ENCODE measurements at places on chromosomes 1 and 21.

DNA sequence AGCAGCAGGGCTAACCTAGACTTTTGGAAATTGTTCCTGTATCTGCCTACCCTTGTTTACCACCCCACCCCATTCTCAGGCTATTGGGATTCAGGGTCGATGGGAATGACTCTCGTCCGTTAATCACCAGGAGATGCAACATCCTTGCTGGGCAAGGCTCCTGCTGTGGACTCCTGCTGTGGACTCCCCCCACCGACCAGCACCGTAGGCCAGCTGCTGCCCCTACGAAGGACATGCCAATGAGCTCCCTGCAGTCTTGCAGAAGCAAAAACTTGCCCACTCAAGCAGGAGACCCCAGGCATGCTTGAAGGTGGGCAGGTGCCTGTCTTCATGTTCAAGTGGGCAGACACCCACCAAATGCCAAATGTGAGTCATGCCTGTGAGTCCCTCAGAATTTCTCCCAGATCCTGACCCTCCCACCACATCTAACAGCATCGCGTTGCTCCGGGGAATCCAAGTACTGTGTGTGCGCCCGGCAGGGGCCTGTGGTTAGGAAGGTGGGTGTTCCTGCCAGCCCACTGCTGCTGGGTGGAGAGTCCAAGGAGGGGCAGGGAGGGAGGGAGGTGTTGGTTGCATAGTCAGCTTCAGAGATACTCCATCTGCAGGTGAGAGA is 41.7 kb upstream of the SOX13 start:
- DNase-seq = no peak

- DNase-seq = no peak
These were observed 47.6 kb upstream of the PPP2R5A start for GRCh38 chr1:212237651-212238050.

GRCh38 chr1:92495392-92496063 is 8.8 kb upstream of the GFI1 start:
- DNase-seq = no peak

GRCh38 chr1:228742281-228742860 is 7.1 kb downstream of the RHOU start:
- no peak for DNase-seq

DNA sequence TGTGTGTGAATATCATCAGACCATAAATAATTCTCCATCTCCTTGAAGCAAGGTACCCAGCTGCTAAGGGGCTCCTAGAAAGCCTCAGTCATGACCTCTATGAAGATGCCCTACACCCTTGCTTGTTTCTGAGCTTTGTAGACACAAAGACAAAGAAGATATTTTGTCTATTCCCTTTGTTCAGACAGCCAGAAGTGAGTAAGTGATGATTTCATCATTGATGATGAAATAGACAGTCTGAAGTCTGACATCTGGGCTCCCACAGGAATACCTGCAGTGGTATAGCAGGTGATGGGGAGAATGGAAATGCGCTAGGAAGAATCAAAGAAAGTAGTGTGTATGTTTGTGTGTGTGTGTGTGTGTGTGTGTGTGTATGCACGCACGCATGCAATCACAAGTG is 82.2 kb upstream of the DPT start:
- DNase-seq = no peak

DNA sequence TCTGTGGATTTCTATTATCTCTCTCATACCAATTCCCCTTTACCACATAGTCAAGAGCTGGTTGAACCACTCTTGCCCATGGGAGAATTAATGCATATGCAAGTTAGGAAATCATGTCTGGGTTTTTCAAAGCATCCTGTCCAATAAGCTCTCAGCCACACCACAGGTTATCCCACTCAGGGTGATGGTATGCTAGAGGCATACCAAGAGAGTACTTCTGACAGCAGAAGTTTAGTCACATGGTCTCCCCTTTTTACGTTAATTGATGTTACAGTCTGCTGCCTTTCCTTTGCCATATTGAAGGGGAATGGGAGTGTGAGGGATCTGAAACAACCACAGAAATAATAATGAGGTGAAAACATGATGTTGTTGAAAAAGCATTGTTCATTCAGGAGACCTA is 135.8 kb upstream of the PBX1 start:
- DNase-seq = no peak

GRCh38 chr1:40096977-40097782 is at the start of gene PPT1:
PPT1 (minus strand) TSS chr1:40097252; CDS start chr1:40097238, 14 bp downstream.
- peak; percentile 89 for DNase-seq

- no peak for DNase-seq
These were observed 28.5 kb upstream of the PLXNA2 start for GRCh38 chr1:208272713-208273112.

Measured in OCI-LY7 (cell line).